ENCODE measurements at places on chromosomes 4 and X.

DNA sequence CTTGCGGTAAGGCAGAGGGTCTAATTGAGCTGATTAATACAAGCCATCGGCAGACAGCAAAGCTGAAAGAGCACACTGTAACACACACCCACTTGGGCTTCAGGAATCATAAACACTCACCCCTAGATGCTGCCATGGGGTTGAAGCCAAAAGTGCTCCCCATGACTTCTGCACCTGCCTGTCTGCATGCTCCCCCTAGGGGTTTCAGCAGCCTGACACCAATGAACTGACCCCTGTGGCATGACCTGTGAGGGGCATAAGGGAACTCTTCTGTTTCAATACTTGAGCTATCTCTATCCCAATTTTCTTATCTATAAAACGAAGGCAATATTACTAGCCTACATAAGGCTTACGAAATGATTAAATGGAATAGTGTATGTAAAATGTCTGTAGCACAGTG is 23.0 kb upstream of the IL13RA2 start:
- DNase-seq: no peak

GRCh38 chrX:126170720-126171119 is 4.6 kb upstream of the DCAF12L2 start:
- DNase-seq: no peak

- DNase-seq: no peak
Measured at GRCh38 chr4:123415977-123416376, 19.4 kb downstream of the SPRY1 start.

DNA sequence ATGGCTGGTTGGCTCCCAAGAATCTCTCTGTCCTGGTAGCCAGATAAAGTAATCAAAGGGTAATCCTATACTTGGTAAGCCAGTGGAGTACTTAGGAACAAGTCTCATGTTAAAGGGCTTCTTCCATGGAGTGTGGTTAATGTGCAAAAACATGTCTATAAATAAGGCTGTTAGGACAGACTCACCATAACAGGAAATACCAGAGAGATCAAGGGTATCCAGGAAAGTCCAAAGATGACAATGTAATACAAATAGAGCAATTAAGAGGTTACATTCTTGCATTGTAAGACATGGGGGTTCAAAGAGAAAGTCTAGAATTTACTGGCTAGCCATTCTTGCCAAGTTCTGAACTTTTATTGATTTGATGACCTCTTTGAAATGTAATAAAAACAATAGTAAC is 61.9 kb upstream of the ZCCHC13 start:
- DNase-seq: no peak

DNA sequence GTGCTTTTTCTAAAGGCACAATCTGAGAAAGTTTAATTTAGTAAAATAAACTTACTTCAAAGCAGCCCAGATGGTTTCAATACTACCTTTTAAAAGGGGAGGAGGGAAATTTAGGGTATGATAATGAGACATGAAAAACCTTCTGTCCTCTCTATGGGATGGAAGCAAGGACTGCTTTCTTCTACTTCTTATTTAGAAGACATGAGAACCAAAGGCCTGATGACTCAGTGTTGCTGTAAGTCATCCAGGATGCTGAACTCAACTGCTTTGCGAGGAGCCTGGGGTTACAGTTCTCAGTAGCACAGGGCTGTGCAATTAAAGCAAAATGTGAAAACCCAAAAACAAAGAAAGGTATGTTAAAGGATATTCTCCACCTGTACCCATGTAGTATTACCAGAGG is 140.8 kb upstream of the EDNRA start:
- no peak for DNase-seq

- no peak for DNase-seq
Measured at GRCh38 chr4:80751200-80751599, 279.3 kb upstream of the BMP3 start.

GRCh38 chr4:36010397-36010929 is 233.9 kb downstream of the ARAP2 start:
- DNase-seq: no peak

DNA sequence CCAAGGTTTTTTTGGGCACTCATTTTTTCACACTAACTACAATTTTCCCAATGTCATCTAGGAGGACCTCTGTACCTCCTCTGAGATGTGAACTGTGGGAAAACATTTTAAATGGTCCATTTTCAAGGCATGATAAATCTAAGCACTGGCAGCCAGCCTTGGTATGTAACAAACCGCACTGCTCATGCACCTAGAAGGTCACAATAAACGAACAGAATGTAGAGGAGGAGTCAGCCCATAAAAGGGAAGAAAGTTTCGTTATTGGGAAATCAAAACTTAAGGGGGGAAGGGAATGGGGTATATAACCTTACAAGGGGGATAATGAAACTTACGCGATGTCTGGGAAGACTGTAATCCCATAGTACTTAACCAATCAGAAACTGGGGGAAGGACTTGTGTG is 16.4 kb downstream of the COX18 start:
- DNase-seq: no peak

DNA sequence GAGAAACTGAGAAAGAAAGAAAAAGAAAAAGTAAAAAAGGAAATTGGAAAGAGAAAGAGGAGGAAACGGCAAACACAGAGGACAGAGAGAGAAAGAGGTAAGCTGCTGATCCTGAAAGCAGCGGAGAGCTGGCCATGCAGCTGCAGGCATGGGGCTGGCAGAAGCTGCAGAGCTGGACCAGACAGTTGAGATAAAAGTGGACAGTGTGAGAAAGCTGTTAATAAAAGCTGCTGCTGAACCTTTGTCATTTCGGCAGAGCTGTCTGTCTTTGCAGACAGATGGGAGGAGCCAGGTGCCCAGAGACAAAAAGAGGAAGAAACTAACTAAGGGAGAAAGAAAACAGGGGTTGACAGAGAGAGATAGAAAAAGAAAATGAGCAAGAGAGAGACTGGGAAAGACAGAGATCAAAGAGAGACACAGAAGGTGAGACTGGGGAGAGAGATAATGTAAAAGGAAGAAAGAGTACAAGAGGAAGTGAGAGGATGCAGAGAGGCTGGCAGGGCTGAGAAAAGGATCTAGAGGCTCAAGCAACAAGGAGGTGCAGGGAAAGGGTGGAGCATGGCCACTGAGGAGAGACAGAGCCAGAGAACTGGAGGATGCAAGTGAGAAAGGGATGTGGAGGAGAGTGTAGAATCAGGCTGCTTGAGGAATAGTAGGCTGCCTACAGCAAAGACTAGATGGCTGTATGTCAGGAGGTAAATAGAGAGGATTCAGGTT is 376.8 kb upstream of the FGF16 start:
- DNase-seq: no peak

- DNase-seq: no peak
Measured at GRCh38 chrX:57044245-57044644, 48.9 kb upstream of the SPIN3 start.

- DNase-seq: no peak
Measured at GRCh38 chr4:113445286-113445685, 316.3 kb downstream of the CAMK2D start.

DNA sequence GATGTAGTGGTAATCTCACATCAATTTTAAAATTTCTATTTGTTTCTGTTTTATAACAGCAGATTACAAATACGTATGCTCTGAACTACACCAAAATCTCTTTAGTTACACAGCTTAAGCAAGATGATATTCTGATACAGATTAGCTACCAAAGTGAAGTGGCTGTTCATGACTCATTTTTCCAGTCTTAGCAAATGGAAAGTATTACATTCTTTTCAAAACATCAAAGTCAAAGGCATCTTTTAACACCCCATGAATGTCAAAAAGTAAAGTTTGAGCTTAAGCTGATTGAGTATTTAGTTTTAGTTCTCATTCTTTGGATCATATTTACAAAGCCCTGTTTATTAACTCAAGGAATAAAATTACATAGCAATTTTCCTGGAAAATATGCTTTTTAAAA is 6.6 kb upstream of the HPGDS start:
- DNase-seq: no peak

GRCh38 chrX:13167481-13168231 is 123.2 kb upstream of the FAM9C start:
- peak; percentile 44 for DNase-seq

DNA sequence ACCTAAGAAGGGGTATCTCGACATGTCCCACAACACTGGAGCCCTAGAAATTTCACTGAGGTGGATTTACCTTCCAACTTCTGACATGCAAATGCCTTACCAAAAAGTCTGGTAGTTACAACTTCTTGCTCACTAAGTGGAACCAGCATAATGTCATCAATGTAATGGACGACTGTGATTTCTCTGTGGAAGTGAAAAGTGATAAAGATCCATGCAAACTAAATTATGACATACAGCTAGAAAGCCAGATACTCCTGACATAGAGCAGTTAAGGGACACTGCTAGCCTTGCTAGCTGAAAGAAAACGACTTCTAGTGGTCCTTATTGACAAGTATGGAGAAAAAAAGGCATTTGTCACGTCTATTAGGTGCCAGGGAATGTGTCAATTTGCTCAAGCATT is 191.1 kb downstream of the MAB21L2 start:
- DNase-seq: no peak

DNA sequence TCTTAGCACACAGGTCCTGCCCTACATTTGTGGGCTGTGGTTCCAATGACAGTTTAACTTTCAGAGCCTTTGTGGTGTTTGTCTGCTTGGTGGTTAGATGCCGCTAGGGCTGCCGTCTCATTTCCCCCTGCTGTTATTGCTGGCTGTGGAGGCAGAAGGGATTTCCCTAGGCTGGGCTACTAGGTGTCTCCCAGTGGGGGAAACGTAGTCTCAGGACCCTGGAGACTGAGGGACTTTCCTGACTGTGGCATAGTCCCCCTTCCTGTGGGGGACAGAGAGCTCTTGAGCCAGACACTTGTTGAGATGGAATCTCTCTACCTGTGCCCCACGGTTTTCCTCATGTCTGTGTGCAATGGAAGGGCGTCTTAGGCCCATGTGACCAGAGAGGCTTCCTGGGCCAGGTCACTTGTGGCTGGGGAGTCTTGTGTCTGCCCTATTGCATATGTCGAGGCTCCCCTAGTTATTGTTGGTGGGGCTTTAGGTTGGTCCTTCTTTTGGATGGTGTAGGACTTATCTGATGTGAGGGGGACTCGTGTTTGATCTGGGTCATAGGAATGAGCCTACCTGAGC is 68.2 kb downstream of the ARHGAP10 start:
- DNase-seq: no peak

All from NCI-H1436 (cell line).